Activated naive CD4-positive, alpha-beta T cell treated with anti-CD3 and anti-CD28 coated beads for 36 hours (primary cell): ENCODE measurements at places on chromosomes 13 and 19. TPM values are rescaled to one million over a fixed set of nuclear protein-coding genes. Genes with fewer than 3 reads are reported as not detected.

Gene IFNL1
- 0.91 TPM for total RNA-seq

Gene WDR87
- not detected for total RNA-seq

Gene LILRB3
- total RNA-seq = not detected

Gene GJA3
- total RNA-seq = 0.05 TPM

Gene CBY2
- total RNA-seq = not detected

Gene KMT2B
- 62.0 TPM for total RNA-seq

Gene ACP7
- not detected for total RNA-seq

Gene KCNJ14
- total RNA-seq = 1.8 TPM

Gene ZNF112
- total RNA-seq = 0.17 TPM

Gene RAX2
- not detected for total RNA-seq

Gene SHC2
- total RNA-seq = not detected

Gene CEBPA
- total RNA-seq = 0.10 TPM
